Right hindlimb (tissue), 1 donor: ENCODE measurements at places on chromosomes 7 and 10.

GRCh38 chr7:121406944-121407343 is 10.8 kb upstream of the FAM3C start:
- DNase-seq: no peak

- DNase-seq: no peak
These were observed 191.3 kb downstream of the CUX1 start for GRCh38 chr7:102008535-102009262.

GRCh38 chr10:10731366-10731765 is 286.3 kb upstream of the CELF2 start:
- no peak for DNase-seq

GRCh38 chr7:24328894-24329293 is 44.9 kb downstream of the NPY start:
- no peak for DNase-seq
